Activated CD8-positive, alpha-beta memory T cell treated with anti-CD3 and anti-CD28 coated beads, Interleukin-2, amount 10 ng/mL, durations not matched to agents 7 days and 5 days (primary cell): ENCODE measurements at places on chromosomes 4 and X. TPM values are rescaled to one million over a fixed set of nuclear protein-coding genes. Genes with fewer than 3 reads are reported as not detected.

HS3ST1 gene
- total RNA-seq, result not detected

IL15 gene
- 3.4 TPM for total RNA-seq

SLC7A11 gene
- 5.2 TPM for total RNA-seq

GAGE12F gene
- total RNA-seq, result not detected

NDST3 gene
- total RNA-seq, result not detected

OTOP1 gene
- total RNA-seq, result not detected

MXRA5 gene
- total RNA-seq, result not detected

CACNA1F gene
- 1.3 TPM for total RNA-seq

DNA sequence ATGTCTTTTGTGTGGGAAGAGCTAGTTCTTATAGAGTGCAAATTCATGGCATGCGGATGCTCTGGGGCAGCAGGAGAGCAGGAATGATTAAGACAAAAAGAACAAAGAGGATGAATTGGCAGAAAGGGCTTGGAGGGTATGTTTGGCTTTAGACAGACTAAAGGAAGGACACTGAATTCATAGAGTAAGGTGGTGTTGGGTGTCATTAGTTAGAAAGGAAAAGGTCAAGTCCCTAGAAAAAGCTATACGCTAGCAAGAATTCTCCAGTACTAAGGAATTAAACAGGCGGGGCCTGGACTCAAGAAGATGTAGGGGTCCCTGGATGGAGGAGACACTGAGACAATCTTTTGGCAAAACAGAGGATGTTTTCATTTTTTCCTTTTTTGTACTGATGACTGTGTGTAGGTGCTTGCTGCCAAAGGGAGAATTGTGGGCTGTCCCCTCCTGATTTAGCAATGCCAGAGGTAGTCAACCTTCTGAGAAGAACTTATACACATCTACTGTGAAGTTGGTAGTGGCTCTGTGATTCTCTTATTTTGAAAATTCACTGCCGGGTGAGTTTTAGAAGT lies 391.0 kb downstream of the SPRY1 start:
- H3K27me3 ChIP-seq, result peaks cover 5% of the 10 kb centered on the region
- no peaks in the 10 kb centered on the region for H3K36me3 ChIP-seq
- no peak overlapping the region for H3K27ac ChIP-seq

DNA sequence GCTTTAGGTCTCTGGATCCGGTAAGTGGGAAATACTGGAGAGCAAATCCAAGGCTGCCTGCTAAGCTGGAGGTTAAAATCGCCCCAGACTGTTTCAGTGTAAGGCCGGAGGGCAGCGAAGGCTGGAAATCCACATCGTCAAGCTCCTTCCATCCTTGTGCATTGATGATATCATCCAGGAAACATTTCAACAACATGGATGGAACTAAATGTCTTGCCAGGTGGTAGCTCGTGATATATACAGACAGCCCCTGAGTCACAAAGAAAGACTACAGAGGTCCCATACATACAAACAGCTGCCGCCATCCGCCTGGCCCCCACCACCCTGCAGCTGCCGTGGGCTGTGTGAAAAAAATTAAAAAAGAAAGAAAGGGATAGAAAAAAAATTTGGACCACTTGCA lies 148.9 kb upstream of the RBPJ start:
- H3K36me3 ChIP-seq, result no peaks in the 10 kb centered on the region
- peaks cover 4% of the 10 kb centered on the region for H3K4me1 ChIP-seq
- no peak overlapping the region for H3K27ac ChIP-seq

DNA sequence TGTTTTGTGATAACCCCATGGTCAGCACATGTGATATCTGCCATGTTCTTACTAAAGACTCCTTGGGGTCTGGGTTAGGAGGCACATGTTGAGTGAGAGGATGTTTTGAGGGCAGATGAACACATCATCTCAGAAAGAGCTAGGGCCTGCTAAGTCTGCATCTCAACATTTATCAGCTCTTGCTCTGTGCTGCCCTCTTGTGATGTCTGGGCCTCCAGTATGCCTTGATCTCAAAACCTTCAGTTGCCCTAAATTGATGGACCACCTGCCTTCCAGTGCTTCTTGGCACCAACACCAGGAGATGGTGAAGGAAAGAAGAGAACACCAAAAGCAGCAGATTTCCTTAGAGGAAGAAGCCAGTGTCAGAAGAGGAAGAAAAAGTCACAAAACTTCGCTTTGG lies 22.5 kb downstream of the MID1 start:
- H3K27ac ChIP-seq, result no peak overlapping the region
- H3K36me3 ChIP-seq, result no peaks in the 10 kb centered on the region
- no peaks in the 10 kb centered on the region for H3K27me3 ChIP-seq
- no peaks in the 10 kb centered on the region for H3K4me1 ChIP-seq

DNA sequence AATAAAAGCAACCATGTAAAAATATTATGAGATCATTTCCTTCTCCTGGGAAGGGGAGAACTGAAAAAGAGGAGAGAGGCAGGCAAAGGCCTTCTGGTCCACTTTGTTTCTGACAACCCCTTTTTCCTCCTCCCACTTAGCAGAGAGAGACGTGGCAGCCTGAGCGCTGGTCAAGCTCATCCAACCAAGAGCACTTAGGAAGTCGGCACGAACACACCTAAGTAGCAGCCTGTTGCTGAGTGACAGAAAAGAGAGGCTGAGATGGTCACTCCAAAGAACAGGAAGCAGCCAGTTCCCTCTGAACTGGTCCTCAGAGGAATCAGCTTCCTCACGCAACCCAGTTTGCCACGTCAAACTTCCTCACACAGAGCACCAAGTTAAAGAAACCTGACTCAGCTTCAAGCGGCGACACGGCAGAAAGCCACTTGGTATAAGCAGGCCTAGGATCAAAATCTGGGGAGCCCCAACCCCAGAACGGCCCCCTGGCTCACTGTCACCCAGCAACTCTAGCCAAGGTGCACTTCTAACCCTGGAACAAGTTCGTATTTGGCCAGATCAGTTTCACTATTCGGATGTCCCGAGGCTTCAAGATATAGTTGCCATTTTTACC lies 861 bp downstream of the SEC24D start:
- H3K4me3 ChIP-seq, result peak overlapping the region; percentile 99
- peaks cover 25% of the 10 kb centered on the region for H3K36me3 ChIP-seq
- peaks cover 35% of the 10 kb centered on the region for H3K4me1 ChIP-seq
- H3K27ac ChIP-seq, result peak overlapping the region; percentile 97
- DNase-seq, result peak; percentile 69

GRCh38 chr4:180240670-180241069 lies 2002.5 kb upstream of the TENM3 start:
- H3K36me3 ChIP-seq, result no peaks in the 10 kb centered on the region
- no peaks in the 10 kb centered on the region for H3K4me1 ChIP-seq
- no peak overlapping the region for H3K4me3 ChIP-seq
- DNase-seq, result no peak
- no peaks in the 10 kb centered on the region for H3K27me3 ChIP-seq

- peaks cover 7% of the 10 kb centered on the region for H3K27me3 ChIP-seq
- DNase-seq, result no peak
- peaks cover 14% of the 10 kb centered on the region for H3K4me1 ChIP-seq
- no peaks in the 10 kb centered on the region for H3K36me3 ChIP-seq
Measured at GRCh38 chrX:68832101-68832416, 3.2 kb downstream of the EFNB1 start.

GRCh38 chr4:185346975-185347601 lies 48.6 kb downstream of the LRP2BP start:
- H3K27me3 ChIP-seq, result no peaks in the 10 kb centered on the region
- DNase-seq, result no peak
- H3K36me3 ChIP-seq, result peaks cover 39% of the 10 kb centered on the region
- no peak overlapping the region for H3K4me3 ChIP-seq
- peaks cover 37% of the 10 kb centered on the region for H3K4me1 ChIP-seq
- H3K27ac ChIP-seq, result no peak overlapping the region

DNA sequence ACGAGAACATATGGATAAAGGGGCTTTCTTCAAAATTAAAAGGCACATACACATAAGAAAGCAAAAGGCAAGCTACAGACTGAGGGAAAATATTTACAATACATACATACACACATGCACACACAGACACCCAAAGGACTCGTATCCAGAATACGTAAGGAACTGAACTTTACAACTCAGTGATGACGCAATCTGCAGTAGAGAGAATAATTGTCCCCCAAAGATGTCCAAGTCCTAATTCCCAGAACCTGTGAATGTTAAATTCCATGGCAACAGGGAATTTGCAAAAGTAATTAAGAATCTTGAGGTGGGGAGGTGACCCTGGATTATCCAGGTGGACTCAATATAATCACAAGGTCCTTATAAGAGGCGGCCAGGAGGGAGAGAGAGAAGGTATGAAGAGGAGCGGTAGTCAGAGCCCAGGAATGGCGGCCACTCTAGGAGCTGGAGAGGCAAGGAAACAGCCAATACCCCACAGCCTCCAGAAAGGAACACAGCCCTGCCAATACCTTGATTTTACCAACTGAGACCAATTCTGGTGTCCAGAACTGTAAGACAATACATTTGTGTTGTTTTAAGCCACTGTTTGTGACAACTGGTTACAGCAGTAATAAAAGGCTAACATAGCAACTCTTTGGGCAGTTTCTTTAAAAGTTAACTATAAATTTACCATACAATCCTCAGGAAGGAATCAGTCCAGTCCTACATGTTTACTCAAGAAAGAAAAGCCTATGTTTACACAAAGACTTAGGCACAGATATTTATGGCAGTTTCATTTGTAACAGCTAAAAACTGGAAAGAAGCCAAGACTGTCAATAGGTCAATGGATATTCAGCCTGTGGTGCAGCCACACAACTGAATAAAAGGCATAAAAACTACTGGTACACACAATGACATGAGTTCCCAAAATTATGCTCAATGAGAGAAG lies 27.3 kb upstream of the STS start:
- H3K27ac ChIP-seq, result no peak overlapping the region
- H3K36me3 ChIP-seq, result peaks cover 7% of the 10 kb centered on the region
- H3K4me1 ChIP-seq, result peaks cover 10% of the 10 kb centered on the region
- no peaks in the 10 kb centered on the region for H3K27me3 ChIP-seq
- H3K4me3 ChIP-seq, result no peak overlapping the region
- no peak for DNase-seq

DNA sequence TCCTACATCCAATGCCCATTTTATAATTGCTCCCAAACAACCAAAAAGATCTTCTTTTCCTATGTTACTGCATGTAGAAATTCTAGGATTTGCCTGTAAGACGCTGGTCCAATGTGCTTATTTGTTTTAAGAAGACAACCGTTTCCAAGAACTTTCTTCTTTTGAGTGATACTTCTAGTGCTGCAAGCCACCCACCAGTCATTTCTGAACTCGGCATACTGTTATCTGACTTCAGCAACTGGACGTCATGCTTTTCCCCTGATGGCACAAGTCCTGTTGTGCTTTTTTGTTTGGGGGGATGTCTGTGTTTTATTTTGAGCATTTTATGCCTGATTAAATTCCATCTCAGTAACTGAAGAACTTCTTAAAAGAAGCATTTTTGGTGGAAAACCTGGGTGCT lies 16.0 kb upstream of the RAP1GDS1 start:
- no peak overlapping the region for H3K4me3 ChIP-seq
- H3K4me1 ChIP-seq, result peaks cover 3% of the 10 kb centered on the region
- no peak for DNase-seq

GRCh38 chrX:50475208-50475607 lies 4.6 kb upstream of the DGKK start:
- no peaks in the 10 kb centered on the region for H3K4me1 ChIP-seq
- peaks cover 1% of the 10 kb centered on the region for H3K36me3 ChIP-seq
- H3K27ac ChIP-seq, result no peak overlapping the region
- no peak overlapping the region for H3K4me3 ChIP-seq
- no peak for DNase-seq

DNA sequence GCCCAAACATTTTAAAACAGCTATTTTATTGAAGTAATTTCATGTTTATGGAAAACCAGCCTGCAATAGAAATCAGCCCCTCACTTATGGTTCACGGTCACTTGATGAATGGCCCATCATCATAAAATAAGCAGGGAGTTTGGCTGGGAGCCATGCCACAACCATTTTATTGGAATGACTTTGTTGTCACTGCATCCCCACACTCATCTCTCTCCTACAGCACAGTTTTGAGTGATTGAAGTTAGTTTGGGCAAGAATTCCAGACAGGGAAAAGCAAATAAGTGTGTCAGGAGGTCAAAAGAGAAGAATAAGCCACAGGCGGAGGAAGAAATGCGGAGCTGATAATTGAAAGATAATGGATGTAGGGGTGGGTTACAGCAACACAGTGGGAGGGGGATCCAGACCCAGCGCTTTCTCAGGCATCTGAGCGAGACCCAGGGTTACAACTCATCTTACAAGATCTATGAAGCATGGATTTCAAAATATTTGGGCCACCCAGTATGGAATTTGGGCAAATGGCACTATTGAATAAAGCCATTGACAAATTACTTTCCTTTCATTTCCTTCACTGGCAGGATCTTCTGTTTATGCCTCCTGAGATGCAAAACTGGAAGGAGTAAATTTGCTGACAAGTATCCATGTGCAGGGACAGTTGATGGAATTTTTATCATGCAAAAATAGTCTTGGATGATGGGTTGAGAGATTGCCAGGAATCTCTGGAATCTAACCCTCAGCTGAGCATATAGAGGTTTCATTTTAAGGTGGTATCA lies 100.8 kb downstream of the SHROOM3 start:
- no peak overlapping the region for H3K27ac ChIP-seq
- no peaks in the 10 kb centered on the region for H3K36me3 ChIP-seq
- peaks cover 14% of the 10 kb centered on the region for H3K27me3 ChIP-seq
- DNase-seq, result no peak
- no peak overlapping the region for H3K4me3 ChIP-seq

GRCh38 chr4:158649111-158649680 lies 22.5 kb downstream of the C4orf46 start:
- DNase-seq, result no peak
- peaks cover 5% of the 10 kb centered on the region for H3K4me1 ChIP-seq
- no peak overlapping the region for H3K27ac ChIP-seq
- no peaks in the 10 kb centered on the region for H3K36me3 ChIP-seq

- no peak overlapping the region for H3K27ac ChIP-seq
- no peaks in the 10 kb centered on the region for H3K27me3 ChIP-seq
- peaks cover 3% of the 10 kb centered on the region for H3K36me3 ChIP-seq
- no peak for DNase-seq
- peaks cover 20% of the 10 kb centered on the region for H3K4me1 ChIP-seq
- no peak overlapping the region for H3K4me3 ChIP-seq
Measured at GRCh38 chr4:4639370-4639769, 97.5 kb upstream of the STX18 start.

- peak; percentile 91 for DNase-seq
- peaks cover 70% of the 10 kb centered on the region for H3K4me1 ChIP-seq
- H3K27ac ChIP-seq, result peak overlapping the region; percentile 91
- H3K36me3 ChIP-seq, result peaks cover 56% of the 10 kb centered on the region
Measured at GRCh38 chr4:38128478-38129459, 168.6 kb downstream of the PTTG2 start.

- H3K4me1 ChIP-seq, result no peaks in the 10 kb centered on the region
- no peak overlapping the region for H3K27ac ChIP-seq
- peaks cover 37% of the 10 kb centered on the region for H3K27me3 ChIP-seq
- H3K36me3 ChIP-seq, result no peaks in the 10 kb centered on the region
- no peak for DNase-seq
Measured at GRCh38 chr4:87953826-87954225, 21.7 kb upstream of the SPP1 start.
